ENCODE measurements at places on chromosomes 2 and 18.

GRCh38 chr2:241774419-241775222 is 2.0 kb upstream of the GAL3ST2 start:
- DNase-seq, result no peak

DNA sequence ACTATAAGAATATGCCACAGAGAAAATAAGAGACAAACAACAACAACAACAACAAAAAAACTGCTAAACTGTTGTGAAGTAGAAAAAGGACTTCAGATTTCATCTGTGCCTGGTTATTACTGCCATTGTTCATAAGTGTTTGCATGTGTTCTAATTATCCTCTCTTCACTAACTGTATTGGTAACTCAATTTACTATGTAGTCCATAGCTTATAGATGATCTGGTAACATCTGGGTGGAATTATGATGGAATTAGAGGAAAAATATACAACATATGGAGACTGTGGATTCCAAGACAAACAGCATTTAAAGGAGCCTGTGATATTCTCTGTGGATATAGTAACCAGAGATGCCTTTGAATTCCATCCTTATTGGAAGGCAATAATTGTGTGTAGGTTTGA is 1891.5 kb upstream of the PIK3C3 start:
- no peak for DNase-seq

- no peak for DNase-seq
These were observed 329.6 kb downstream of the BCL11A start for GRCh38 chr2:60223859-60224258.

DNA sequence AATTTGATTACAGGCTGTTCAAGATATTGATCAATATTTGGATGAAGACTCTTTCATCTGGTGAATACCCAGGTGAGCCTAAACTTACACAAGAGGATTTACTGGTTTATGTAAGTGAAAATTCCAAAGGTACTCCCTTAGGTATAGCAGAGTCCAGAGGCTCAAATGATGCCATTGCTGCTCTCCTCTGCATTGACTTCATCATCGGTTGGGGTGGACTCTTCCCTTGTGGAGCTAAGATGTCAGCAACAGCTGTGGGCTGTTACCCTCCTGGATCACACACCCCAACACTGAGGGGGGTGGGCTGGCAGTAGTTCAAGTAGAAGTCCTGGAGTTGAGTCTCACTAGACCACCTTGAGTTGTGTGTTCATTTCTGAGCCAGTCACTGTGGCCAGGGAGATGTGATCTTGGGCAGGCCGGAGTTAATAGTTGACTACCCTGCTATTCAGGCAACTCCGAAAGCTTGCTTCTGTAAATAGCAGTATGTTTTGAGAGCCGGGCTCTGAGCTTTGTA is 236.9 kb downstream of the PTPRM start:
- no peak for DNase-seq

DNA sequence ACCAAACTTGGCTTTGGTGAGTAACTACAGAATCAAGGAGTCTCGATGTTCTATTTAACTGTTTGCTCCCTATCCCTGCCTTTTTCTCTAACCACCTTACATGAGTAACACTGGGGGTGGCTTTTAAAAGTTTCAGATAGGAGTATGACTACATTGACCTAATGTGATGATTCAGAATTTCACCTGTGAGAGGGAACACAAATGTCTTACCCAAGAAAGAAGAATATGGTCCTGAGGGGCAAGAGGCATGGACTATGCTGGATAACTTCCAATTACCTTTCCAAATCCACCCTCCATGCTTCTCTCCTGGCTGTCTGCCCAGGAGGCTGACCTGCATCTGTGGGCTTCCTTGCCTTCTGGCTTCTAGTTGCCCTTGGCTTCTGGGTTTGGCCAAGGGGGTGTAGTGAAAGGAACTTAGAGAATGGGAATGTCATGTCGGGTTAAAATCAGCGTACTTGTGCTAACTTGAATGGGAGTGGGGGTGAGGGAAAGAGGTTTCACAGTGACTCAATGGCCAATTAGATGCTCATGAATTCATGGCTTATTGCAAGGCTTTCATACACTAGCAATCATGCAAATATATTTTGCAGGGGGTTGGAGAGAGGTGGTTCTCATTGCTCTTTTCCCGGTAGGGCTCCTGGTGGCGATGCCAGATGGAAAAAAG is 5.3 kb upstream of the IL36G start:
- no peak for DNase-seq

DNA sequence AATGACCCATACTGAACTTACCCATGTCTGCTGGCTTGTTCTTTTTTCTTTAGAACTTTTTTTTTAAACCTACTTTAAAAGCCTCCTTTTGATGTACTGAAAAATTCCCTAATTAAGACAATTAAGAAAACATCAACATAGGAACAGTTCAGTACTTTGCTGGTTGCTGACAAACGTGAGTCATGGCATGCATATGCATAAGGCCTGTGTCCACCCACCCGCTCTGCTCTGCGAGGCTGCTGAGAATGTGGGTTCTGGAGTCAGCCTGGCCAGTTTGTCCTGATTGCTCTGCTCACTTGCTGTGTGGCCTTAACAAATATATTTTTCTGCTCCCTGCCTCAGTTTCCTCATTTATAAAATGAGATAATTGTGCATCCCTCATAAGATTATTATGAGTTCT is 27.3 kb downstream of the LAMA3 start:
- DNase-seq, result no peak
